Stimulated activated CD8-positive, alpha-beta memory T cell treated with anti-CD3 and anti-CD28 coated beads, Interleukin-7, amount 100 ng/mL, for 1 hour (primary cell): ENCODE measurements at places on chromosomes 16 and 17.

DNA sequence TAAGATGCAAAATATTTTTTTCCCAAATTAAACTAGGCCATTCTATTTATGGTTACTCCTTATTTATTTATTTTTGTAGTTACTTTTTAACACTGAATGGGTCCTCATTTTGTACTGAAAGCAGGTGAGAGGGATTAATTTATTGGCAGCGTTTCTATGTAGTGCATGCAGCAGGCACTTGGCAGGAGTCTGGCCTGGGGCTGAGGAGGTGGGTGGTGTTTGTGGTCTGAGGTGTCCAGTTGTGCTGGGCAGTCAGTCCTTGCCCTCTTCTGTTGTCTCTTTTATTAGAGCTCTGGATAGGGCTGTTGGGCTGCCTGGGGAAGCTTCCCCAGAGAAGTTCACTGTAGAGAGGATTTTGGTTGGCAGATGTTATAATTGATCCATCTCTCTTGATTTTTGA is 12.7 kb downstream of the SEC14L1 start:
- DNase-seq: no peak

GRCh38 chr17:68295086-68295485 is 3.8 kb downstream of the ARSG start:
- no peak for DNase-seq

DNA sequence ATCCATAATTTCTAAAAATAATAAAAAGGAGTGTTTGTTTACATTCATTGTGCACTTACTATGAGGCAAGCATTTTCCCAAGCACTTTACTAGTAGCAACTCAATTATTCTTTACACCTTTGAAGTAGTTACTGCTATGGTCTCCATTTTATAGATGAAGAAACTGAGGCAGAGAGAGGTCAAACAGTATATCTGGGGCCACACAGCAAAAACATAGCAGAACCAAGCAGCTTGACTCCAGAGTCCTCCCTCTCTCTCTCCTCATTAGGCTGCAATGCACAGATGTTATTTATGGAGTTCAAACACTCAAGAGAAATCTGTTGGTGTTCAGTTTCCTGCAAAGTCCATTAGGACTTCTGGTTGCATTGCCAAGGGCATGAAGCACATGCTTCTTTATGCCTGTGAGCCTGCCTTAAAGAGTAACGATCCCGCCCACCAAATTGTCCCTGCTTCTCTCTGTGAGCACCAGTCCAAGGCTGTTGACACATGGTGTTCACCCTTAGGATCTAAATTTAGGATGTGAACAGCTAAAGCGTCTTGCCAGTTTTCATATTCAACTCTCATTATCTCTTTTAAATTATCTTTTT is 44.0 kb downstream of the GPRC5B start:
- DNase-seq: no peak

DNA sequence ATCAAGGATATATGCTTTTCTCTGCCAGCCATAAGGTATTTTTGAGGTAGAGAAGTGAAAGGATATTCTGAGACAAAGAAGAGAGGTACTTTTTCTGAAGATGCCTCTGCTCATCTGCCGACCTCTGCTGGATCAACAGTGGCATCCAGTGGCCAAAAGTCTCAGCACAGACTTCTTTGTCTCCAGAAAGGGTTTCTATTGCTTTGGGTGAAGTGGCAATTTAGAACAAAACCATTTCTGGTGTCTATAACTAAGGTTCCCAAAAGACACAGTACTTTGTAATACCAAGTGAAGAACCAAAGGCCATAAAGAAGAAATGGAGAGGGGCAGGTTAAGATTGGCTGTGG is 155.2 kb upstream of the C17orf78 start:
- DNase-seq: no peak

- DNase-seq: no peak
Measured at GRCh38 chr16:87076950-87077749, 240.0 kb downstream of the C16orf95 start.

DNA sequence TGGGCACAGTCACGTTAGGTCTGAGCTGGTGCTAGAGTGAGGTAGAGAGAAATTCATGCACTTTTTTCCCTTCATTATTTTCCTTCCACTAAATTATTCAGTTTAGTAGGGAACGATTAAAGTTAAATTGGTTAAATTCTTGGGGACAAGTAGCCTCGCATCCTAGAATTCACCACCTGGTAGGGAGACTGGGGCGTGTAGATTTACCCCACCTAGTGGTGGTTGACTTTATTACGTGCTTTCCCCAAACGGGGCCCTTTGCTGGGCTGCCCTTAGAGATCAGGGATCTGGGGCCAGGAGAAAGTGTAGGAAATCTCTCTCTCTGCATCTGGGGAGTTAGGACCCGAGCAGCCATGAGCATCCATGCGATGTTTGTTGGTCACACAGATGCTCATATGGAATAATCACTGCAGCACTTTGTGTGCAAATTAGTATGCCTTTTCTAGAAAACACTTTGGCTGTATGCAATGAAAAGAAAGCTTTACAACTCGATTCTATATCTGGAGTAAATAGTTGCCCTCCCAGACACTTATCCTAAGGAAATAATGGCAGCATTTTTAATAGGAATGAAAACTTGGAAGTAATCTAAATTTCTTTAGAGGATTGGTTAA is 107.0 kb downstream of the PLCG2 start:
- no peak for DNase-seq

DNA sequence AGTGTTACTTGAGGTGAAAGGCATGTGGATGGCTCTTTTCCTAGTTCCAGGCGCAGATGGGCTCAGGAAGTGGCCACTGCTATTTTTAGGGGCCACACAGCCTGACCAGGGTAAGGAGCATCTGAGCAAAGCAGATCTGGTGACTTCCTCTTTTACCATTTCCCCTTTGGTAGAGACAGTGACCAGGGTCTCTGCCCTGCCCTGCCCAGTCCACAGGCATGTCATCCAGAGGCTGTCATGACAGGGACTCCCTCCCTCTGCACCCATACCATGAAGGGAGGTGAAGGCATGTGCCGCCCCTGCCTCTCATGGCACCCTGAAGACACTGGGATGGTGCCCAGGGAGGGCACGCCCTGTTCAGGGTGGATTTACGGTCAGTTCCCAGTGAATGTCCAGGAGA is 2.2 kb downstream of the PLA2G15 start:
- no peak for DNase-seq

GRCh38 chr16:85984947-85985451 is 86.0 kb downstream of the IRF8 start:
- no peak for DNase-seq

DNA sequence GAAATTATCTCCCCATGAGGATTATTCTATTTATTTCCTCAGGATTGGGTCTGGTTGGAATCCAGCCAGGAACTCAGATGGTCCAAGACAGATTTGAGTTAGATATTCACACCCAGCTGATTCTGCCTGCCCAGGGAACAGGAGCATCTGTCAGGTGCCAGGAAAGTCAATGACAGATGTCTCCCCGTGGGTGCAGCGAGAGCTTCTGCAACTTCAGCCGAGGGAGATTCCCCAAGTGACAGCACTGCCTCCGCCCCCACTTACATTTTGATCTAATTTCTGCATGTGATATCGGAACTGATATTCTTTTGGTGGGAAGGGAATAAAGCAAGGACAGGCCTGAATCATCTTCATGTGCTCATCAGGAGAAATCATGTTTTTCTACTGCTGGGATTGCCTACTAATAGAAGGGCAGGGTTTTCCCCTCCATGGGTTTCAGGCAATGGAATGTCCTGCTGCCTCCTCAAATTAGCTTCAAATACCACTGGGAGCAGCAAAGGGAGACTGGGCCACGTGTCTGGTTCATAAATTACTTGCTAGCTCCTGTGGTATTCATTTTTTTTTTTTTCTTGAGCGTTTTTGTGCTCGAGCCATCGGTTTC is 15.7 kb upstream of the DHX8 start:
- DNase-seq: no peak

- DNase-seq: no peak
Measured at GRCh38 chr16:28504707-28505404, 1.8 kb downstream of the IL27 start.

DNA sequence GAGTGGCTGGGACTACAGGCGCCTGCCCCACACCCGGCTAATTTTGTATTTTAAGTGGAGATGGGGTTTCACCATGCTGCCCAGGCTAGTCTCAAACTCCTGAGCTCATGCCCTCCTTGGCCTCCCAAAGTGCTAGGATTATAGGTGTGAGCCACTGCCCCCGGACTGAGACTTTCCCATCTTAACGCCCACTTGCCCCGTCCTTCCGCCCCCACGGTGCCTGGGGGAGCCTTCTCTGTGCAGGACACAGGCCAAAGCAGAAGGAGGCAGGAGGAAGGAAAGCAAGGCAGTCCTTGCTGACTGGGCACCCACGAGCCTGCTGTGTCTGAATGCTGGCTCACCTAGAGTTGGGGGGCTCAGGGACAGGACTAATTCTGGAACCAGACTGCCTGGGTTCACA is 17.6 kb upstream of the GNG13 start:
- DNase-seq: no peak

DNA sequence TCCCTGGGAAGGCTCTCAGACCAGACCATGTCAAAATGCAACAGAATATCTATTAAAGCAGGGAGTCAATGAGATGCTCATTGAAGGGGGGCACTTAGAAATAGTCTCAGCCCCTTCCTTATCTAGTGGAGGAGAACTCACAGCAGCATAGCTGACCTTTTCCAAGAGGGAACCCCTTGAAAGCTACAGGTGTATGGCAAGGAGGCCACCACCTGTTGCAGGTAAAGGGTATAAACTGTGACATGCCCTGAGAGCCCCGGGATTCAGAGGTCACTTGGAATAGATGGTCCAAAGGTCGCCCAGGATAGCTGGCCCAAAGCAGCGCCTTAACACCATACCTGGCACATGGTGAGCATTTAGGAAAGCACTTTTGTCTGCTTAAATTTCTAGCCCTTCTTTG is 120.2 kb upstream of the RPL38 start:
- no peak for DNase-seq

- no peak for DNase-seq
Measured at GRCh38 chr16:68086860-68087268, 1.7 kb downstream of the NFATC3 start.

DNA sequence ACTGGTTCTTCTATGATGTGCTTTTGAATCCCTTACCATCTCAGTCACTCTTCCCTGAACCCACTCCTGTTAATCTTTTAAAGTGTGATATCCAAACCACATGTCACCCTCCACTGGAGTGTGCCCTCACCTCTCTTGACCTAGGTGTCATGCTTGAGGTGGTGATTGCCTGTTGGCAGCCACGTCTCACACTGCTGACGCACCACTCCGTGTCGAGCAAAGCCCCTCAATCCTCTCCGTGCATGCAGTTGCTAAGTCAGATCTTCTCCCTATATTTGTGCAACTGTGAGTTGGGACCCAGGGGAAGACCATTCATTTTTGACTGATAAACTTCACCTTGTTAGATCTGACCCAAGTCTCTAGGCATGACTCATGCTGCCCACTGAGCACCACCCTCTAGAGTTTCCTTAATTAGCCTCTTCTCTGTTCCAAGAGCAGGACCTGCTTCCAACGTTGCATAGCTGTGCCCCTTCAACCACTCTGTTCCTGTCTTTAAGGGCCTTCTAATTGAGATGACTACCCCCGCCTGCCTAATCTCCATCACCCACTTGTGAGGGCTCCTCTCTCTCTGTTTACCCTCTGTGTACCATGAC is 2.7 kb downstream of the MYH13 start:
- DNase-seq: no peak

- DNase-seq: no peak
Measured at GRCh38 chr16:63618896-63619485, 1502.9 kb downstream of the CDH11 start.

- DNase-seq: no peak
Measured at GRCh38 chr16:3963886-3964685, 83.6 kb upstream of the CREBBP start.

DNA sequence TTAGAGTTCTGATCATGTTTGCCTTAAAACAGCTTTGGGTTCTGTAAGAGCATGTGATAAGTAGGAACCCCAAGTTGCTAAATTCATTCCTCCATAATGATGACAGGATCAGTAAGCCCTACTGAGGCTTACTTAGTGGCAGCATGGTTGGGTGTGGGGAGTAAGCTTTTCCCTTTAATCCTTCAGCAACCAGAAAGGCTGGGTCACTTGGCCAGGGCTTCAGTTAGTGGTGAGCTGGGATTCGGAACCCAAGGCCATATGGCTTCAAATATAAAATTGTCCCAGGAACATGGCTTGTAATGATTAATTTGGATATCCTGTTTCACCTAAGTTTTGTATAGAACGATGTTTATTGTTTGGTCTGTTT is 850 bp downstream of the GINS3 start:
- no peak for DNase-seq

DNA sequence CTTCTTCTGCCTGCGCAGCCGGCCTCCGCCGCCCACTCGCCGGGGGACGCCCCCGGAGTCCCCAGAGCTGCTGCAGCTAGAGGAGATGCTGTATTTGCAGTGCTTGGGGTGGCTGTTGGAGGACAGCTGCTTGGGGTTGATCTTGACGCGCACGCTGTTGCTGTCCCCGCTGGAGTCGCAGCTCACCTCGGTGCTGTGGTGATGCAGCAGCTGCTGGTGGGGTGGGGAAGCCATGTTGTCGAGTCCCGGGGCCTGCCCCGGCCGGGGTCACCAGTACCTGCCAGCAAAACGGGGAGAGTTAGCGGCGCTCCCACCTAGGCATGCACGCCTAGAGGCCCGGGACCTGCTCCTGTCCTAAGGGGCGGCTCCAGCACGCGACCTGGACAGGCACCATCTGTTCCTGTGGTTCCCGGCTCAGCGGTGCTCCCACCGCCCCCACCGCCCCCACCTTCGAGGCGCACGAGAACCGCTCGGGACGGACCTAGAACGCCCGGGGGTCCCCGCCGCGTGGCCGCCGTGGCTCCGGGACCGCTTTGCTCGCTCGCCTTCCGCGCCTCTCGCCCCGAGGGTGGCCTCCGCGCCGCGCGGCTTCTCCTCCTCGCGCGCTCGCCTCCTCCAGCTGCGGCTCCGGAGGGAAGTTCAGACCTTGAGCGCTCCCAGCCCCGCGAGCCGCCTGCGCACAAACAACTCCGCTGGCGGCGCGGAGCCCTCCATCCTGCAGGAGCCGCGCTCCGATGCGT is 863 bp downstream of the ADCY9 start:
- no peak for DNase-seq

- no peak for DNase-seq
Measured at GRCh38 chr17:82910041-82910481, 70.2 kb upstream of the ZNF750 start.

DNA sequence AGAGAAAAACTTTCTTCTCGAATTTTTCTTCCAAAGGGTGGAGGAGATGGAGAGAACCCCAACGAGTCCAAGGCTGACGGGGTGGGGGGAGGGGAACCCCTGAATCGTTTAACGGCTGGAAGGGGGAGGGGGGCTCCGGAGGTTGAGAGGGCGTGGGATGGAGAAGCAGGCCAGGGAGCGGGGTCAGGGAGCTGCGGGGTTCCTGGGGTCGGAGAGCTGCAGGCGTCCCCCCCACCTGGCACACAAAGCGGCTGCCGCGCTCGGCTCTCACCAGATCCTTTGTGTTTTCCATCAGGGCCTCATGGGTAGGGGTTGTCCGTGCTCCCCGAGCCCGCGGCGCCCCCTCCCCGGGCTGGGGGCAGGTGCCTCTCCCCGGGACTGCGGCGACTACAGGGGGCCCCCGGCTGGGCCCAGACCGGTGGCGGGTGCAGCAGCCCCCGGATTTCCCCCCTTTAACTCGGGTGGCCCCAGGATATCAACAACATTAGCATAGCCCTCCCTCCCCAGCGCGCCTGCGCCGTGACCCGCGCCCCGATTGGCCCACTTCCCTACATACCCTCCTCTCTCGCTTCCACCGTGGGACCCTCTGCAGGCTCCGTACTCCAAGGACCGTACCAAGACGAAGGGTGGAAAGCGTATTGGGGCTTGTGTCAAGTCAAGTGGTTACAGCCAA is at the start of gene MBTD1:
Gene MBTD1, minus strand, starts transcription at position 486 of the 673 bp plus-strand sequence. CDS start 34,888 bp downstream, outside the sequence.
- peak; percentile 89 for DNase-seq

- DNase-seq: no peak
Measured at GRCh38 chr16:2028620-2029220, 2.0 kb downstream of the NHERF2 start.
